ENCODE measurements at places on chromosomes 4 and X.

DNA sequence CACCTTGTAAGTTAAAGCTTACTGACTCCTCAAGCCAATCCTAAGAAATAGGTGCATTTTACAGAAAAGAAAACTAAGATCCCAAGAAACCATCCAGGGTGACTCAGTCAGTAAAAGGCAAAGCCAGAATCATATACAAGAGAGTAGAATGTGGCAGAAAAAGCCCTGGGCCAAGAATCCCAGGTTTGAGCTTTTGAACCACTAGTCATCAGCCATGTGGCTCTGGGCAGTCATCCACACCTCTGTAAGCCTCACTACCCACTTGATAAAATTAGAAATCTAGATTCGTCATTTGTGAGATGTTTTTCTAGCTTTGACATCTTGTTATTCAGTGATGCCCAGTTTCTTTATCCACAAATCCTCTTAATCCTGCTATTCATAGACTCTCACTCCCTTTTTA lies 122.2 kb upstream of the PDE5A start:
- DNase-seq = no peak

GRCh38 chrX:119734897-119735339 lies 23.5 kb upstream of the SOWAHD start:
- no peak for DNase-seq

- no peak for DNase-seq
Observed at GRCh38 chrX:40897718-40898270, 162.5 kb upstream of the MED14 start.

- DNase-seq = no peak
Observed at GRCh38 chr4:80913381-80913780, 117.1 kb upstream of the BMP3 start.

GRCh38 chr4:44632089-44632488 lies 19.3 kb downstream of the YIPF7 start:
- DNase-seq = no peak

- peak; percentile 69 for DNase-seq
Observed at GRCh38 chrX:155094468-155095061, 23.3 kb downstream of the BRCC3 start.

DNA sequence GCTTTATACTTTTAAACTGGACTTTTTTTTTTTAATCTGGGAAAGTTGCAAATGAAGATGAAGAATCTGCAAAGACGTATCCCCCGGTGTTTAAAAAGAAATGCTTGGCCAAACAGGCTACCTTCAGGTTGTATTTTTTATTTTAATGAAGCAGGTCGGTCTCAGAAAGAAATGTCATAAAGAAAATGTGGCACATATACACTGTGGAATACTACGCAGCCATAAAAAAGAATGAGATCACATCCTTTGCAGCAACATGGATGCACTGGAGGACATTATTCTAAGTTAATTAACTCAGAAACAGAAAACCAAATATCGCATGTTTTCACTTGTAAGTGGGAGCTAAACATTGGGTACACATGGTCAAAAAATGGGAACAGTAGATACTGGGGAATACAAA lies 123.4 kb downstream of the IRF2 start:
- DNase-seq = no peak

DNA sequence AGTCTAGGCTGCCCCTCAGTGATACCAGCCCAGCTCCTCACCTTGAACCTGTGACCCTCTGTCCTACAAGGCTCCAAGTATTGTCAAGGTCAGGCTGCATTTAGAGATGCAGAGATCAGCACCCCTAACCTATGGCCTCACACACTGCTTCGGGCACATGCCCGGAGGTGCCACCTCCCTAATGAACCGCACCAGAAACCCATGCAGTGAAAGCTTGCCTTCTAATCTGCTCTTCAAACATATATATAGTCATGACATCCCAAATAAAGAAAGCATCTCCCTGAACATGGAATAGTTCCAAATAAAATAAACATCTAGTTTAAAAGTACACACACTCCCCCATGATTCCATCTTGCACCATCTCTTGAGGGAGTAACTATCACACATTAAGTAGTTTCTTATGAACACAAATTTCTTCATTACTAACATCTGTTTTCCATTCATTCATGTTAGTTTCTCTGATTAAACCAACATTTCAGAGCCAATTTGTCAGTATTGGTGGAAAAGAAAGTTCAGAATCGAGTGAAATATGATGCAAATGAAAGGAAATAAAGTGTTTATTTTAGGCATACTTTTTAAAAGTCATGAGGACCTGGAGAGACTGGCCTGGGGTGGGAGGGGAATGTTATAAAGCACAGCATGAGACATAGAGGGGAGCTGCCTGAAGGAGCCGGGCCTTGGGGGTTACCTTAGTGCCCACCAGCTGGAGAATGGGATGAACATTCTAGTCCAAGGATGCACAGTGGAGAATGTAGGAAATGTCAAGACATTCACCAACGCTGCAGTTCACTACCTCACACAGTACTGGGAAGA lies 19.2 kb downstream of the CC2D2A start:
- DNase-seq = no peak

DNA sequence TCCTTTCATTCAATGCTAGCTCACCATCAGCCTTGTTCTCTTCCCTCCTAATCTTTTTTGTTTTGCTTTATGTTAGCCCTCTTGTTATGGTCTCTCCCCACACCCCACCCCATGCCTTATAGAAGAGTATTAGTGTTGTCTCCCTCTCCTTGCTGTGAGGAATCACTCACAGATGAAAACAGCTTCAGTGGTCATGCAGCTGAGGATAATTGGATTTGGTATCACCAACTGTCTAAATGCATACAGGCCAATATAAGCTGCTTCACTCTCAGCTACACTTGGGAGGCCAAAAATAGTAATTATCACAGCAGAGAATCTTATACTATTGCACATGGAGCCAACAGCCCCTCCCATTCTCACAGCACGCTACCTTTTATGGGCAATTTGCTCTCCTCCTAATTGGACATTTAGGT lies 494.6 kb upstream of the FAM241A start:
- DNase-seq = no peak

DNA sequence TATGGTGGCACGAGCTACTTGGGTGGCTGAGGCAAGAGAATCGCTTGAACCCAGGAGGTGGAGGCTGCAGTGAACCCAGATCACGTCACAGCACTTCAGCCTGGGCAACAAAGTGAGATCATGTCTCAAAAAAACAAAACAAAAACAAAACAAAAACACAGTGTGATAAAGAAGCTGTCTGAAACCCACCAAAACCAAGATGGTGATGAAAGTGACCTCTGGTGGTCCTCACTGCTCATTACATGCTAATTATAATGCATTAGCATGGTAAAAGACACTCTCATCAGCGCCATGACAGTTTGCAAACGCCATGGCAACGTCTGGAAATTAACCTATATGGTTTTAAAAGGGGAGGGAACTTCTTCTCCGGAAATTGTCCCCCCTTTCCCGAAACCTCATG lies 29.4 kb upstream of the OPHN1 start:
- peak; percentile 0 for DNase-seq

DNA sequence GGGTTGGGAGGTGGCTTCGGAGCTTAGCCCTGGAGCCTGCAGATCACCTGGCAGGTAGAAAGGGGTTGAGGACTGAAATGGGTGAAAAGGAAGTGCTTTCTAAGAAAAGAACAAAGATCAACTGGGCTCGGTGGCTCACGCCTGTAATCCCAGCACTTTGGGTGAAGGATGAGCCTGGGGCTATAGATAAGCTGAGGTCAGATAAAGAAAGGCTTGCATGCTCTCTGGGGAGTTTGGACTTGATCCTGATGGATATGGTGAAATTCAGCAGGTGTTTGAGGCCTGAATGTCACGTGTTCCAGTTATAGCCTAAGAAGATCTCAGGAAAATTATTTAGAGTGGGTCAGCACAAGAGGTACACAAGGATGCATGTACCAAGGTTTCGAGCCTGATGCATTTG lies 40.8 kb downstream of the SLC34A2 start:
- no peak for DNase-seq

DNA sequence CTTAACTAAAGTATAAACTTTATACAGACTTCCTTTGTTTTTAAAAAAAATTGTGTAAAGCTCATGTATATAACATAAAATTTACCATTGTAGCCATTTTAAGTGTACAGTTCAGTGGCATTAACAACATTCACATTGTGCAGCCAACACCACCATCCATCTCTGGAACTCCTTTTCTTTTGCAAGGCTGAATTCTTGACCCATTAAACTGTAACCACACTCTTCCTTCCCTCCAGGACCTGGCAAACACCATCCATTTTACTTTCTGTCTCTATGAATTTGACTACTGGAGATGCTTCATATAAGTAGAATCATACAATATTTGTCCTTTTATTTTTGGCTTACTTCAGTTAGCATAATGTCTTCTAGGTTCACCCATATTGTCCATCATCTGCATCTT lies 104.7 kb downstream of the RASL11B start:
- no peak for DNase-seq

GRCh38 chrX:147950352-147950751 lies 30.8 kb upstream of the FMR1NB start:
- DNase-seq = no peak

- DNase-seq = no peak
Observed at GRCh38 chrX:7346021-7346420, 198.1 kb upstream of the PUDP start.

DNA sequence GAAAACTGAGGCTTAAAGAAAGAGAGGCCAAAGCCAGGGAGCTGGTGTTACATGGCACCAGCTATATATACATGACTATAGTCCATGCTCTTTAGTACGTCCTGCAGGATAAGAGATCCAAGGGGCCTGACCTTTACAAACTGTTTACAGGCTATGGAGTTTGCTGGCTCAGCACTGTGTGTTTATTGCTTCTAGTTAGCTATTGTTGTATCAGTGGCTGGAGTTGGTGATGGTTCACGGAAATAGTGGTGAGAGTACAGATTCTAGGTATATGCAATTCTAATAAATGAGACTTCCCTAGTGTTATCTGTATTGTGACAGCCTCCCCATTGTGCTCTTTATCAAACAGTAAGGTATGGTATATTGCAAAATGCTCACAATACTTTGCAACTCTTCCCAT lies 46.5 kb downstream of the REPS2 start:
- DNase-seq = no peak

DNA sequence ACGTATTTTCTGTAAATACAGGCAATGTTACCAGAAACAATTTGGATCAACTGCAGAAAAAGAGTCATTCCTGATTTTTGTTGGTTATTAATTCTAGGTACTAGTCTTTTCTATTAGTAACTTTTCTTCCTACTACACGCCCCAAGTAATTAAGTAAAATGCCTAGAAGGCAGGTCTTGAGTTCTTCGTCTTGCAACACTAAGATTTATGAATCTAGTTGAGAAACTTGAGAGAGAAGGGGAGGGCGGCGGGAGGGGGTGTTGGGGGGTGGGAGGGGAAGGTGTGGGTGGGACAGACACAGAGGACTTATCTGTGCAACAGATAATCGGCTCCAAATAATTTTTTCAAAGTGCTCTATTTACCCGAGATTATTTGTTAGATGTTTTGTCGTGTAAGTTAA lies 3.0 kb downstream of the RAP2C start:
- DNase-seq = no peak

DNA sequence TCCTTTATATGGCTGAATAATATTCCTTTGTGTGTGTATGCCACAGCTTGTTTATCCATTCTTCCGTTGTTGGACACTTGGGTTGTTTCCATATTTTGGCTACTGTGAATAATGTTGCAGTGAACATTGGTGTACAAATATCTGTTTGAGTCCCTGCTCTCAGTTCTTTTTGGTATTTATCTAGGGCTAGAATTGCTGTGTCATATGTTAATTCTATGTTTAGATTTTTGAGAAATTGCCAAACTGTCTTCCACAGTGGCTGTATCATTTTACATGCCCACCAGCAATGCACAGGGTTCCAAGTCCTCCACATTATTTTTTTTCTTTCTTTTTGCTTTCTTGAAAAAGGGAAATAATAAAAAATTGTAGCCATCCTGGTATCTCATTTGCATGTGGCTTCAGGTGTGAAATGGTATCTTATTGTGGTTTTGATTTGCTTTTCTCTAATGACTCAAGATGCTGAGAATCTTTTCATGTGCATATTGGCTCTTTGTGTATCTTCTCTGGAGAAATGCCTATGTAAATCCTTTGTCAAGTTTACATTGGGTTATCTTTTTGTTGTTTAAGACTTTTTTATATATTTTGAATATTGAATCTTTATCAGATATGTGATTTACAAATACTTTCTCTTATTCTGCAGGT lies 129.7 kb downstream of the RAPGEF2 start:
- DNase-seq = no peak

GRCh38 chrX:68462197-68462596 lies 28.9 kb upstream of the OPHN1 start:
- no peak for DNase-seq

DNA sequence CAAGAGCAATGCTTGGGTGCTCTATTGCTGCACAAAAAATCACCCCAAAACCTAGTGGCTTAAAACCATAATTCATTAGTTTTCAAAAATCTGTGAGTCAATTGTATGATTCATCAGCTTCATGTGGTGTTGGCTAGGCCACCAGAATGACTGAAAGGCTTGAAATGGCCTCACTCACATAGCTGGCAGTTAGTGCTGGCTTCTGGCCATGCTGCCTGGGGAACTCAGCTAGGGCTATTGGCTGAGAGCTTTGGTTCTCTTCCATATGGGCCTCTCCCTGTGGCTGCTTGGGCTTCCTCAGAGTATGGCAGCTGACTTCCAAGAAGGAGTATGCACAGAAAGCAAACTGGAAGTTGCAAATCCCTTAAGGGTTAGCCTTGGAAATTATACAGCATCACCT lies 3.1 kb upstream of the MTMR1 start:
- no peak for DNase-seq

GRCh38 chr4:185031611-185032010 lies 13.3 kb downstream of the HELT start:
- DNase-seq = no peak

- DNase-seq = no peak
Observed at GRCh38 chrX:22395372-22395771, 122.7 kb downstream of the CBLL2 start.

DNA sequence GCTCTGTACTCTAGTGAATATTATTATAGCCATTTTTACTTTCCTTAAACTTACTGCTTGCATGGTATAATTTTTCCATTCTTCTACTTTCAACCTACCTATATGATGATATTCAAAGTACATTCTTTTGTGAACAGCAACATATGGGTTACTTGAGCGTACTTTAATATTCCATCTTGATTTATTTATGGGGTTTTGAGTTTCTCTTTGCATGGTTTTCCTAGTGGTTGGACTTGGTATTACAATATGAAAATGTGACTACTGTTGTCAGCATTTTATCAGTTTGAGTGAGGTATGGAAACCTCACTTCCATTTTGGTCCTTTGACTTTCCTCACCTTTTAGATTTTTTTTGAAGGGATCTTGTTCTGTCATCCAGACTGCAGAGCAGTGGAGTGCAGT lies 35.9 kb downstream of the ADGRG4 start:
- DNase-seq = no peak

GRCh38 chr4:71237641-71238040 lies 101.2 kb upstream of the SLC4A4 start:
- DNase-seq = no peak

DNA sequence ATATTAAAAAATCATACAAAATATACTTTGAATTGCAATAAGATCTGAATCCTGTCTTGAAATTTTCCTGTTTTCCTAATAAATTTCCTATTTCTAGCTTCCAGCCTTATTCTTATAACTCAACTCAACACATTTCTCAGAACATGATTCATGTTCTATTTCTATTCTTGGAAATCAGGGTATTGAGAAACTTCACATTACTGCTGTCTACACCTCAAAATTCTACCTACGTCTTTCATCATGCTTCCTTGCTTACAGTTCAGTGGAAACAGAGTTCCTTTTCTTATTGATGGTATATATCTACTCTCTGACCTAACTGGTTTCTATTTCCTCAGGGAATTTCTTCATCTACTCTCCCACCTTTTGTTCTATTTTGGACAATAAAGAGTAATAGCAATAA lies 2139.0 kb downstream of the ARAP2 start:
- no peak for DNase-seq

Data from CD4-positive, alpha-beta T cell (primary cell).